ENCODE measurements at places on chromosomes 12 and 14.
A peak's percentile ranks its signal among the peaks of the same experiment; 100 is the strongest.

DNA sequence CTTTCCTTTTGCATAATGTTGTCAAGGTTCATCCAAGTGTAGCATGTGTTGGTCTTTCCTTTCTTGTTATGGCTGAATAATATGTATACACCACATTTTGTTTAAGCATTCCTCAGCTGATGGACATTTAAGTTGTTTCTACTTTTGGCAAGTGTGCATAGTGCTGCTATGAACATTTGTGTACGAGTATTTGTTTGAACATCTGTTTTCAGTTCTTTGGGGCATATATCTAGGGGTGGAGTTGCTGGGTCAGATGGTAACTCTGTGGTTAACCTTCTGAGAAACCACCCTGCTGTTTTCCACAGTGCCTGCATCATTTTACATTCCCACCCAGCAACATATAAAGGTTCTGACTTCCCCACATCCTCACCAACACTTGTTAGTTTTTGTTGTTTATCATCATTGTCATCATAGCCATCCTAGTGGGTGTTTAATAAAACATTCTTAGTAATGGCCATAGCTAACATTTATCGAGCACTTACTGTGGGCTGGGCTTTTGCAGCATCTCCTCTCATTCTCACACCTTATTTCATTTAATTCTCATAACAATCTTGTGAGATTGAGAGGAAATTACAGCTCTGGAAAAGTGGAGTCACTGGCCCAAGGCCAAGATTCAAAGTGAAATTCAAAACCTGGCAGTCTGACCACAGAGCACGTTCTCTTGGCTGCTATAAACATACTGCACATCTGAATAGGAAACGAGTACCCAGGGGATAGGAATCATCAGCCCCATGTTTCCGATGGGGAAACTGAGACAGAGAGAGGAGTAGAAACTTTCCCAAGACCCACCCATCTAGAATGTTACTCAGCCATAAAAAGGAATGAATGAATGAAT lies 193.6 kb downstream of the KSR2 start:
- peak; percentile 20 for DNase-seq

GRCh38 chr12:80268924-80269749 lies 169.8 kb downstream of the OTOGL start:
- DNase-seq: peak; percentile 9

- no peak for DNase-seq
Measured at GRCh38 chr12:240566-240965, 22.1 kb downstream of the SLC6A13 start.

DNA sequence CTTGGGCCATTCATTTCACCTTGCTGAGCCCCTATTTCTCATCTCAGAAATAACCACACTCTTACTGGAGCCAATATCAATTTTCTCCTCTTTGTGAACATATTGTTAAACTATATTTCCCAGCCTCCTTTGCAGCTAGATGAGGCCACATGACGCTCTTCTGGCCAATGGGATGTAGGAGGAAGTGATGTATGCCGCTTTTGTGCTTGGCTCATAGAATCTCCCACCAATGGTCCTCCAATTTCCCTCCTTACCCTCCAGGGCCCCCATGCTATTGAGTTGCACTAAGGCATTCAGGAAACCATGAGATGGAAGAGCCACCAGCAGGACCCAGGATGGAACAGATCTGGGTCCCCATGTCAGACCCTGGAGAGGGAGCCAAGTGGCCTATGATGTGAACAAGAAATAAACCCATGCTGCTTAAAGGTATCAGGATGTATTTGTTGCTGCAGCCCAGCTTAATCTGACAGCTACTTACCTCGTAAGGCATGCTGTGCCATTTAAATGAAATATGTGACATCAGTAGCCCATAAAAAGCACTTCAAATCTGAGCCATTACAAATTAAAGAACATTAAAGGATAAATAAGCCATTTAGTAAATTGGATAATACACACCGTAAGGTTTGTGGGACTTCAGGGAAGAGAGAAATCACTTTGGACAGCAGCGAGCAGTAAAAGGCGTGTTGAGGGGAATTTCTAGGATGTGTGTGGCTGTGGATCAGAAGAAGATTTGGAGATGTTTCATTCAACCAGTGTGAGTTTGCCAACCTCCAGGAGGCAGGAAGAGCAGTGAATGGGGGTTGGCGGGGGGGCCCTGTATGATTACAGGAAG lies 24.4 kb upstream of the BDKRB2 start:
- no peak for DNase-seq

DNA sequence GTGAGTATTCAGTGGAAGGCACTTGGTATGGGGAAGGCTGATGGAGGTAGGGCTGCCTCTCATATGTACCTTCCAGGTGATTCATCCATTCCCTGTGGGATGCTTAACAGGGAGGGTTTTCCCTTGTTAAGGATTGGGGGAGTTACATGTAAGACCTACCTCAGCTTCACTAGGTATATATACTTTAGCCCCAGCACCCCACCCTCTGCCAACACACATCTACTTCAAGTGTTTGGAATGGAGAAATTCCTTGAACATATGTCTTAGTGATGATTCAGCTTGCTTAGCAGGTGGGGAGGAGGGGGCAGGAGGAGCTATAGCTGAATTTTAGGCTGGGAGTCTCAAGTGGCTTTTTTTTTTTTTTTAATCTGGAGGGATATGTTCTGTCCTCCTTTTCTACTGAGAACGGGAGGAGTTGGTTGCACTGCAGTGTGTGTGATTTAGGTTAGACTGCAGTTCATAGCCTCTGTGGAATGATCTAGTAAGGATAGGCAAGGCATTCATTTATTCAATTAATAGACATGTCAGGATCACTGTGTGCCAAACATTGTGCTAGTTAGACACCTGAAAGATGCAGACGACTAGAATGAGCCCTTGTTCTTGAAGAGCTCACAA lies 1.7 kb downstream of the PIP4K2C start:
- DNase-seq: no peak

GRCh38 chr12:57632073-57632957 lies 686 bp downstream of the B4GALNT1 start:
- no peak for DNase-seq

GRCh38 chr12:96571101-96571862 lies 81.9 kb downstream of the CFAP54 start:
- no peak for DNase-seq

GRCh38 chr12:65656156-65656882 lies 168.0 kb upstream of the HMGA2 start:
- DNase-seq: no peak

- DNase-seq: no peak
Measured at GRCh38 chr12:46558677-46559076, 186.1 kb upstream of the SLC38A2 start.

GRCh38 chr12:27814411-27814810 lies 34.4 kb upstream of the MANSC4 start:
- no peak for DNase-seq

DNA sequence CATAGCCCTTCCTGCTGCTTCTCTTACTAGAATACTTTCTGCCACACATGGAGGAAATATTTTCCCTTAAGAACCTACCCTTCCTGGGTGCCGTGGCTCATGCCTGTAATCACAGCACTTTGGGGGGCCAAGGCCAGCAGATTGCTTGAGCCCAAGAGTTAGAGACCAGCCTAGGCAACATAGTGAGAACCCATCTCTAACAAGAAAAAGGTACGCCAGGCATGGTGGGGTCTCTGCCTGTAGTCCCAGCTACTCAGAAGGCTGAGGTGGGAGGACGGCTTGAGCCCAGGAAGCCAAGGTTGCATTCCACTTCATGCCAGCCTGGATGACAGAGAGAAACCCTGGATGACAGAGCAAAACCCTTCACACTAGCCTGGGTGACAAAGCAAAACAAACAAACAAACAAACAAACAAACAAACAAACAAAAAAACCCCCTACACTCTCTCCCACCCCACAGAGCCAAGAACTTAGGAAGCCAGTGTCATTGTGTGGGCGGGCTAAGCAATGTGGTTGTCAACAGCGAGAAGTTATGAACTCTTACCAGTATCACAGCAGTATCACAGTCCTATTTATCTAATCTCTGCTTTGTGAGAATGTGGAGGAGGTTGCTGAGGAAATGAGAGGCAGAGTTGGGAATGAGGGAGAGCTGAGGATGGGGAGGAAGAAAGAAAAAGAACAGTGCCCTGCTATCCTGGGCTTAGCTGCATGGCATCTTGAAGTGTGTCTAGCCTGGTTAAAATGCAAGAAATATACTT lies 53.8 kb upstream of the CLEC14A start:
- DNase-seq: no peak

- no peak for DNase-seq
Measured at GRCh38 chr12:3225796-3226180, 148.6 kb downstream of the TSPAN9 start.

GRCh38 chr12:109291521-109292341 lies 17.4 kb downstream of the FOXN4 start:
- DNase-seq: peak; percentile 88

GRCh38 chr14:66069036-66069435 lies 417.1 kb upstream of the CCDC196 start:
- DNase-seq: no peak

Measured in muscle of back (tissue), 13 donors.